ENCODE measurements at places on chromosomes 6 and 20.

DNA sequence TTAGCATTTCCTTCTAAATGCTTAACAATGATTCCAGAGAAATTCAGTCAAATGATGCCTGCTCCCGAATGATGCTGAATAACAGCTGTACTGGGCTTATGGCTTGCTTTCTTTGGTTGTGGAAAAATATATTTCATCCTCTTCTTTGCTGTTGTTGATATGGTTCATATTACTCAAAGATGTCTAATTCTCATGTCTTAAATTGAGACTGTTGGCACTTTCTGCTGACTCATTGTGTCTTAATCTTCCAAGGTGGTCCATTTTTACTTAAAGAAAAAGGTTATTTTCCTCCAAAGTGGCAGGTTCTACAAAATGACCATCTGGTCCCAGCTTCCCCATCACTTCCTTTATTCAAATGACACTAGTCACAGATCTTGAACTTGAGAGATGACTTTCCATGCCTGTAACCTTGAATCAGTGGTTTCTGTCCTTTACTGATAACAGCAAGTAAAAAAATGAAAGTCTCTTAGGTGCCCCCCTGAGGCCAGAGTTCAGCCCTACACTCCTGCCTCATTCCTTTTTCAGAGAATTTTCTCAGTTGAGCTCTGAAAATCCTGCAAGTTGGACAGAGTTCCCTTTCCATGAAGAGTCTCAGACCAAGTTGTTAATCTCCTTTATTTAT lies 6.9 kb downstream of the SNAP25 start:
- DNase-seq: no peak

GRCh38 chr20:58078741-58079522 lies 149.5 kb downstream of the ANKRD60 start:
- DNase-seq: peak; percentile 49

DNA sequence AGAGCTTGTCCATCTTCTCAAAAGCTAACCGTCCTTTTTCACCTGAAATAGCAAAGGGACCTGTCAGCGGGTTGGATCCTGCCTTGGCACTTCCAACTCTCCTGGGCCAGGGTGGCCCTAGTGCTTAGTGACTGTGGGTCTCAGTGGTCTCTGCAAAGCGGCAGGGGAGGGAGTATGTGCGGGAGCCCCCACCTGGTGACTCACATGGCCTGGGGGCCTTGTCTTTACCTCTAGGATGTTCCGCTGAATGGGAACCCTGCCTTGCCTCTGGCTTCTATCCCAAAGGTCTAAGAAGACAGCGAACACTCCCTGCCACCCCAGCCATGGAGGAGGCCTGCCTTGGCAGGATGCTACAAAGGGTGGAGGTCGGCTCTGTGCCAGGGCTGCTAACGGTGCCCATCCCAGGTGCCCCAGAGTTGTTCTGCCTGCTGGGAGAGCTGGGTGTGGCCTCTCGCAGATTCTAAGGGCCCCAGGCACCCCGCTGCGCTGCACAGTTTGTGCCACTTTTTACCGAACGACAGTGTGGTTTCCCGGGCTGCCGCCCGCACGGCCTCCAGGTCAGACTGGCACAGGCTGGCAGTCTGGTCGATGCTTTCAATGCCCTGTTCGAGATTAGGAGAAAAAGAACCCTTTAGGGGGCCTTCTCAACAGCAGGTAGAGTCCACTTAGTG lies 77.2 kb downstream of the PTPN1 start:
- DNase-seq: no peak

GRCh38 chr6:45563041-45563440 lies 185.3 kb upstream of the SUPT3H start:
- no peak for DNase-seq

DNA sequence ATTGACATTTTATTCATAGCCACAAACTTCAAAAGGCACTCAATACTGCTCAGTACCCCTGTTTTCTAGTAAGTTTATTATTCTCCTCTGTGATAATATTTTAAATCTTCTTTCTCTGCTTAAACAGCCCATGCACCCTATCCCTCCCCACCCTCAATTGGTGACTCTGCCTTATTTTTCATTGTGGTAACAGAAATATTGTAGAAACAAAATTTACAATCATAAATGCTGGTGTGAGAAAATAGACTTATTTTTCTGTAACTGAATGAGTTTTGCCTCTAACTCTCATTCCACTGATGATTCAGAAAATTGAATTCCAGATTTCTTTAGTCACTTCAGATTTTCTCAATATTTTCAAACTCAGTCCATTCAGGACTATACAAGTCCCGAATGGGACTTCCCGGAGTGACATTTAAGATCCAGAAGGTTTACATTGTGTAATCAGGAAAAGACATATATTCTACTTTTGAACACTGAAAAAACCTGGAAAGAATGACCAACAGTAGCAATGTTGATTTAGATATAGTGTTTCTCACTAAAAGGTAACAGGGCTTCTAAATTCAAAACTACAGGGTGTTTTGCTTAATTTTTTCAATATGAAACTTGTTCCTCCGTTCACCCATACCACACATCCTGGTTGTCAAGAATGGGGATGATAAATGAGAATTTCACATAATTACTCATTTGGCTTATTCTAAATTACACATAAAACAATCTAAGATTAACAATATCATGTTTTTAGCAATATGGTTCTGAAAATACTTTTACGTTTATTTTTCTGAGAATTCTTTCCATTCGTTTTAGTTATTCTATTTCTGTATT lies 34.8 kb upstream of the UST start:
- peak; percentile 41 for DNase-seq

- no peak for DNase-seq
Measured at GRCh38 chr6:151015101-151015700, 149.7 kb downstream of the MTHFD1L start.

GRCh38 chr6:115663681-115664080 lies 397.0 kb downstream of the FRK start:
- no peak for DNase-seq

GRCh38 chr6:25332655-25333071 lies 53.5 kb downstream of the CARMIL1 start:
- no peak for DNase-seq

DNA sequence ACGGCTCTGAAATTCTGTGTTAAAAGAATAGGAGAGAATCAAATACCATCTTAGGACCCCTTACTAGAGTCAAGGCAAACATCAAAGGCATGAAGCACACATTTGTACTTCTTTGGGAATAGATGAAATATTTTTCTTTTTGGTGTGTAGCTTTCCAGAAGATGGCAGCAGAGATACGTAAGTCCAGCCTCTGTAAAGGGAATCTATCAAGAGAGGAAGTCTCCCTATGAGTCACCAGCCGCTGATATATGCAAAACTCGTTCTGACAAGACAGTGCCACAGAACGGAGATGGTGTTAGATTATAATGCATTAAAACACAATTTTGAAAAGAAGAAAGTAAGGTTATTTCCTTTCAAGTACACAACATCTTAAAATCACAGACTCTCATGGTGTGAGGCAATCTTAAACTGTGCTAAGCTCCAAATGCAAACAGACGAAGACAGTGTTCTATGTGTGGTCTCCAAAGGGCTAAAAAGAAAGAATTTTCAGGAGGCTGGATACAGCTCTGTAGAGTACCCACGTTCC lies 120.0 kb upstream of the AGPAT4 start:
- peak; percentile 82 for DNase-seq

GRCh38 chr6:57469072-57469471 lies 151.6 kb downstream of the PRIM2 start:
- peak; percentile 12 for DNase-seq

DNA sequence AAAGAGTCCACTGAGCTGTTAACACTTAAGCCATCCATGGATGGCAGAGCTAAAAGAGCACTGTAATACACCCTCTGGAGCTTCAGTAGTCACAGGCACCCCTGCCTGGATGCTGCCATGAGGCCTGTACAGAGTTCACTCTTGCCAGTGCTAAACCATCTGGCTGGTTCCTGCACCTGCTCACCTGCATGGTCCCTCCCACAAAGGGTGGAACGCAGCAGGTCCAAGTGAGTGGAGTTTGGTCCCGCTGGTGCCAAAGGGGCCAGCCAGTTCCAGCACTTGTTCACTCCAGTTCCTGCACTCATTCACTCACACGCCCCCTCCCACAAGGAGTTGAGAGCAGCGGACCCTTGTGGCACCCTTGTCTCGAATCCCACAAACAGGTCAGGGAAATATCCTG lies 503.5 kb downstream of the HACE1 start:
- no peak for DNase-seq

DNA sequence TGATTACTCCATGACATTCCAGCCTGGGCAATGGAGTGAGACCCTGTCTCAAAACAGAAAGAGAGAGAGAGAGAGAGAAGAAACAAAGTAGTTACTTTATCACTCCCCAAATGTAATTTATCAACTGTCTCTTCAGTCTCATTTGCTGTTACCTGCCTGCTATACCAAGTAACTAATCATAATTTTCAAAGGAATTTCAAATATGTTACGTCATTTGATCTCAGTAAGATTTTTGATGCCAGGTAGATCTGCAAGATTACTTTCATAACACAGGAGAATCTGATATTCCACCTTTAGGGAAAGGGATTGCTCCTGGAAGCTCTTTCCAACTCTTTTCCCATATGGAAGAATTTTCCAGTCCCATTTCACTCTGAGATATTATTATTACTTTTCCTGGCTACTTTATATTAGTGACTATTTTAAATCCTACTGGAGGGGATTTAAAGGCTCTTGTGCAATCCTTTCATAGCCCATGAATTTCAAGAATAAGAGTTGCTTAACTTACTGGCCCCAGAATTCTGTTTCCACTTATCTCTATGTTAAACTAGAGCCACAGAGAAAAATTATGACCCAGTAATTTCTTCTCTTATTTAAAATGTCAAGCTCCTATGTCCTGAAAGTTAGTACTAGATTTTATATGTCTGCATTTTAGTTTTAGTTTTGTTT lies 390.2 kb upstream of the FLRT3 start:
- DNase-seq: no peak

DNA sequence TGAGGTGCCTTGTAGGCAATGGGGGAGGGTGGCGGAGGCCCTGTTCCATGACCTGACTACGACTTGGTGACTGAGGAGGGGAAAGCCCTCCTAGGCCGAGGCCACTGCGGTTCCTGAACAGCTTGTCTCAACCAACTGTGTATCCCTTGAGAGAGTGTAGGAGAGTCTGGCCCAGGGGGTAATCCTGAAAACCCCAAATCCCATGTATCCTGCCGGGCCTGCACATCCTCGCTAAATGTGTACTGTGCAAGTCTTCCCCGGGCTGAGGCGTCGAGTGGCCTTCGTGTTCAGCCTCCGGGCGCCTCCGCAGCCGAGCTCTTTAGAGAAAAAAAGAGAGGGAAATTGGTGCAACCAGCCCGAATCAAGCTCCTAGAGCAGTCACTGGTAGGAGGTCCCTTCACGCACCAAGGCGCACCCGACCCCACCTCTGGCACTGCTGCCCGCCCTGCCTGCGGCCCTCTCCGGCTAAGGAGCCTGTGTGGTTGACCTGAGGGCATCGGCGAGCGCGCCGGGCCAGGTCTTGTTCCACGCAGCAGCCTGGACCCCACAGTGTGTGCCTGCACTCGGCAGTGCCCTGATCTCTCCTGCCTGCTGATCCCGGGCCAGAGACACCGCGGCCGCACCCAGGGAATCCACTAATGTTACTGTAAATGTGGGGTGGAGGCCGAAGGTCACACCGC lies 7.3 kb downstream of the SIM1 start:
- peak; percentile 77 for DNase-seq

GRCh38 chr6:153435787-153436186 lies 304.7 kb upstream of the RGS17 start:
- no peak for DNase-seq

- DNase-seq: no peak
Measured at GRCh38 chr6:129795261-129795660, 65.9 kb downstream of the TMEM244 start.

DNA sequence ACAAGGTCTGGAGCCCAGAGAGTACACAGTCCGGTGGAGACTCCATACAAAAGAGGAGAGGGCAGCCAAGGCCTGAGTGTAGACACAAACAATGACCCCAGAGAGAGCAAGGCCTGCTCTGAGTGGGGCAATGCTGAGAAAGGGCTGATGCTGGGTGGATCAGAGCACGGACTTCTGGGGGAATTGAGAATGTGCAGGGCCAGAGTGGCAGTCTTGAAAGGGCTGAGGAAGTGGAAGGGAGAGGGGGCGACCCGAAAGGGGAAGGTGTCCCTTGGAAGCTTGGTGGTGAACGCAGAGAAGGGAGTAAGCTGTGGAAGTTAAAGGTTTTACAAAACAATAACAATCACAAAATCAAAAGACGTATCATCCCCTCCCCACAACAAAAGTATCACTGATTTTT lies 12.0 kb upstream of the GRM4 start:
- no peak for DNase-seq

DNA sequence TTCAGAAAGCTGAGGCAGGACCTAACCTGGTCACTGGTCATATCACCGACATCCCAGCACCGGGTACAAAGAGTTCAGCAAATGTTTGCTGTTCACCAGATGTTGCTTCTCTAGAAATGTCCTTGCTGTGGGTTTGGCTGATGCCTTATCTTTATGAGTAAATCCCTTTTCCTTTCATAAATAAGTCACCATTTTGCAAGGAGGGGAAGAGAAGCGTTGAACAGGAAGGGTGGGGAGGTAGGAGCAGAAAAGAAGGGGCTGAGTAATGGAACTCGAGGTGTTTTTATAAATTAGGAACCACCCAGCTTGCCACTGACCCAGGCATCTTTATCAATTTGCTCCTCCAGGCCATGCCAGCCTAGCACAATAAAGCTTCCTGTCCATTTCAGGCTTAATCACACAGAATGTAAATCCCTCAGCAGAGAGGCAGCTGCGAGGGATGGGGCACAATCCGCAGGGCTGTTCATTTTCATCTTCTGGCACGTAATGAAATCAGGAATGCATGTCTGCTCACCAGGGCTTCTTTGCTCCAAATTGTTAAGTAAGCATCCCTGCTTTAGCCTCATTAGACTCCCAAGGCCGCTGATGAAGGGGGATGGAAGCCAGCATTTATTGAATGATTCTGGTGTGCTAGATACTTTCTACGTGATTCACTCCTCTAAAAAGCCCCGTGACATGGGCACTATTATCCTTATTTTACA lies 371.9 kb upstream of the CHD6 start:
- no peak for DNase-seq

GRCh38 chr6:114467931-114468330 lies 125.1 kb upstream of the HS3ST5 start:
- no peak for DNase-seq
